Midbrain (tissue), 1 donor: ENCODE measurements at places on chromosomes 3 and 15.

DNA sequence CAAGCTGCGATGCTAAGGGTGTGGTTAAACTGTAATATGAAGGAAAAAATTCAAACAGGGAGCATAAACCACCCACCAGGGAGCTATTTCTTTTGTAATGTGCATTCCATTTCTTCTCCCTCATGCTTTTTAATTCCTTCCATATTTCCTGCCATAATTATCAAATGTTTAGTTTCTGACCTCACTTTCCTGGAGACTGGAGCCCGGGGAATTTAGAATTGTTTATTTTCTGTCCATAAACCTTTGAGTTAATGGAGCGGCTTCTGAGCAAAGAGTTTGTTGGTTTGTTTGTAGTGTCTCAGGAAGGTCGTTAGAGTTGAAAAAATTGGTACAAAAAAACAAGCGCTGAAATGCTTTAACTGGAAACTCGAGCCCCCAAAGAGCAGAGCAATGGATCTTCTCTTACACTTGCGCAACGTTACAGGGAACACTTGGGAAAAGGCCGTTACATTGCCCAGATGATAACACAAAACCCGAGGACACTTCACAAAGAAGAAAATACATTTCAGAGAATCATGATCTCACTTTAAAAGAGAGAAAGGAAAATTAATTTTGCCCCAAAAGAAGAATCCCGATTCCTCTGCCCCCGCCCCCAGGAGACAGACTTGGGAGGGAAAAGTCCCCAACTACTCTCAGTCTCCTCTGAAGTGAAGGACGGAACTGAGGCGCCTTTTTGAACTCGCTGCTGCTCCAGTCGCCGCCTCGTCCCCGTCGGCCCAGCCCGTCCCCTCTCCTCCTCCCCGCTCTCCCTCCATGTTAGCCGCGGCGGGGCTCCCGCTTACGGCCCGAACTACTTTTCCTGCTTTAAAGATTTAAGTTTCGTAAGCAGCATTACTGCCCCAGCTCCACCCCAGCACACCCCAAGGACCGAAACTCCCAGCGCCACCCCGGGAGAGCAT, 842 bp downstream of the FSTL1 start:
- no peak for DNase-seq

DNA sequence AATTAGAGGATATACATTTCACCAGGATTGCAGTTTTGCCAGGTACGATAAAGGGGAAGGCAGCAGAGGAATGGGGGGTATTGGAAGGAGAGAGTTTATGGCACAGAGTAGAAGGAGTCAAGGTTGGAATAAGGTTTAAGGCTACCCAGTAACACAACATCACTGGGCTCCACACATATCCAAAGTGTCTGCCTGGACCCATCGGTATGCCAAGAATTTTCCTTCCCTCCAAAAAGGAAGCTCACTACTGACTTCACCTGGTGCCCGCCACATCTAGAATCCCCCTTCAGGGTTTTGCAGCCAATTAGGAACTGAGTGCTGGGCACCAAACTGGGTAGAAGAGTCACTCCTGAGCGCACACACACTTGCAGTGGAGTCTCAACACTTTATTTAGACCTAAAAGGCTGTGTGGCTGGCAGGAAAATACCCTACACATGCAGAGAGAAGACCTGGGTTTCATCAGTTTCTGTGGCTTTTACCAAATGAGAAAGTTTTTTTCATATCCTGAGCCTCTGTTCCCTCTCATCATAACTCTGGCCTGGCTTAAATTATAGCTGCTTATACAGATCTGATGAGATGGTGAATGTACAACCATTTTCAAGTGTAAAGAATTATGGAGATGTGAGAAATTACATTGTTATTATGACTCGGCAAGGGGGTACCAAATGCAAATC, 190.8 kb upstream of the LPP start:
- DNase-seq: no peak

DNA sequence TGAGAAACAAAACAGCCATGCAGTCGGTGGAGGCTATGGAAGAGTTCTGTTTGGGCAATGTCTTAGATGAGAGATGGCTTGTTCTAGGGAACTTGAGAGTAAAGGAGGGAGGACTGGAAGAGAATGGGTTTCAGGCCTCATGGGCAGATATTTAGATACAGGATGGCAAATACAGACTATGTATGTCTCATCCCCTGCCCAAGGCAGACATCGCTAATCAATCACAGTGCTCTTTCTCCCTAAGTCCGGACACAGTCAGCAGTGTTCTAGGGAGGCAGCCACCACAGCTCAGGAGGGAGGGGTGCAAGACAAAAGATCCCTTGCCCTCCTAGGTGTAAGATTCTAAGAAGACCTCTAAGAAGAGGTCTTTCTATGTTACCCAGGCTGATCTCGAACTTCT, 159.3 kb upstream of the TLE3 start:
- DNase-seq: no peak

- no peak for DNase-seq
Measured at GRCh38 chr3:187799942-187800641, 54.8 kb upstream of the BCL6 start.

DNA sequence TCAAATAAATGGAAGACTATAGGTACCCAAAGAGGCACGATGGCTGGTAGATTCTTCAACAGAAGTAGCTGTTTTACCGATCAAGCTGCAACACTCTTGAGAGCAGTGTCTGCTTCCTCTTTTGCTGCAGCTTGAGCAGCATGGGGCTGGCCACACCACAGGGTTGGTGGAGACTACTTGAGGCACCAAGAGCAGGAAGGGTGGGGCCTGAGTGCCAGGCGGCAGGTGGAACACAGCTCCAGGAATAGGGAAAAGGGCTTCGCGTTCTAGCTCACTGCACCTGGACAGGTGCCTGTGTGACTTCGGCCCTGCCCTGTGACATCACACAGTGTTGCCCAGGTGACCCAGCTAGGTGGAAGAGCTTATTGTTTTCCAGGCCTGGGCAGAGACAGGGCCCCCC, at the start of gene CCDC33:
Gene CCDC33, plus strand, starts transcription at position 365 of the 400 bp plus-strand sequence. CDS start 394 bp downstream, outside the sequence.
- DNase-seq: no peak
